Cardiac fibroblast (primary cell): ENCODE measurements at places on chromosomes 12 and 14.

- DNase-seq: peak; percentile 22
These were observed 1.4 kb downstream of the PLXNC1 start for GRCh38 chr12:94149781-94150239.

DNA sequence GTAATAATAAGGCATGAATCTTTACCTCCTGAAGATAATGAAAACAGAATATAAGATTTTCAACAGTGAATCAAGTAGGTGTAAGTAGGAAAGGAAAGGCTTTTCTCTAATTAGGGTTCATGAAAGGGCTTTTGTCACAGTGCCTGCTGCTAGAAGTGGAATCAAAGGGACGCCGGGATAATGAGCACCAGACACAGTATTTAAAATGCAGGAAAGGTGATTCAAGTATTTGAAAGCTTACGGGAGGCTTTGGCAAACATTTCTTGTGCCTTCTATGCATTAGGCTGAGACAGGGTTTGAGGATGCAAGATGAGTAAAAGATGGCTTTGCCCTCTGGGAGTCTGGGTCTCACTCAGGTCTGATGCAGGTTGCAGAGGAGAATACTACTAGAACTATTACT, 70.5 kb upstream of the ANO4 start:
- no peak for DNase-seq

- peak; percentile 25 for DNase-seq
These were observed 18.0 kb upstream of the DYRK2 start for GRCh38 chr12:67630373-67631088.

GRCh38 chr12:52204095-52204930, 12.5 kb upstream of the KRT80 start:
- DNase-seq: no peak

DNA sequence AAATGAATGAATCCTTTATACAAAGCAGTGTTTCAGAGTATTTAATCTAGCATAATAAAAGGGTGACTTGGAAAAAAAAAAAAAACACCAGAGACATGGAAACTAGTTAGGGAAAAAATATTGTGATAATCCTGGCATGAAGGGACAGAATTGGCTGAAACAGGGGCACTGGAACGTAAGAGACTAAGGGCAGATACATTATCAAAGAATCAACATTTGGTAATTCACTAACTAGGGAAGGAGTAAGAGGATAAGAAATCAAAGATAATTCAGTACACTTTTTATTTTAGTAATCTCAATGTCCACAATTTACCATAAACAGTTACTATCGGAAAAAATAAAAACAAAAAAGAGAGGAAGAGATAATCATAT, 18.2 kb downstream of the PYM1 start:
- no peak for DNase-seq

DNA sequence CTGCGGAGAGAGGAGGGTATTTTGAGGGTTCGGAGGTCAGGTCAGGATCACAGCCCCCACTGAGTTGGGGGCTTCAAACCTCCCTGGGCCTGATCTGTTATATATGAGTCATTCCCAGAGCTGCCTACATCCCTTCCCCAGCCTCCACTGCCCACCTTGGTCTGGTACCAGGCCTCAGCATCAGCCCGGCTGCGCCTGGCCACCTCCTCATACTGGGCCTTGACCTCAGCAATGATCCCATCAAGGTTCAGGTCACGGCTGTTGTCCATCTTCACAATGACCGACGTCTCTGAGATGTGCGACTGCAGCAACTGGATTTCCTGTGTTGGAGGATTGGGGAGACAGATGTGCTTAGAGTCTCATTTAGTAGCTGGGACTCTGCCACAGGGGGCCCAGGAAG, 4.2 kb downstream of the KRT84 start:
- DNase-seq: no peak

DNA sequence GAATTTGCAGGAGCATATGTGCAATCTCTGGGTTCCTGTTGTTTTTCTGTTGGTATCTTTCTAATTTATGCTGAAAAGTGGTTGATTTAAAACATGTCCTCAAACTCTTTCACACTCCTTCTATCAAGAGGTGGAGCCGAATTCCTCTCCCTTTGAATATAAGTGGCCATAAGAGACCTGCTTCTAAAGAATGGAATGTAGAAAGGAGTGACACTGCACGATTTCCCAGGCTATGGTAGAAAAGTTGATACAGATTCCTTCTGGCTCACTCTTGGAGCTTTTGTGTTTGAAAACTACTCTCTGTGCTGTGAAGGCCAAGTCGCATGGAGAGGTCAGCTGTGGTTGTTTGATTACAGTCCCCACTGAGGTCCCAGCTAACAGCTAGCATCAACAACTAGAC, 613.2 kb downstream of the ETNK1 start:
- DNase-seq: no peak

DNA sequence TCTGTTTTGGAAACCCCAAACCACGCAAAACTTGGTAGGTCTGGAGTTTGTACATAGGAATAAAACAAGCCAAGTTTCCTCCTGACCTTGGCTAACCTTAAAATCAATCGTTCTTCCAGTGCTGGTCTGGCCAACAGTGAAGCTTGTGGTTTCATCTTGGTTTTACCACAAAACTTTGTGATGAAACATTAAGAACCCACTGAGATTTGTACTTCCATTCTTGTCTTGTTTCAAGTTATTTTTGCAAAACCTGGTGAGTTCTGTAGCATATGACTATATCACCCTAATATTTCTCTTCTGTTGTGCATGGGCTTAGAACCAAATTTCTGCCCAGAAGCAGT, 26.4 kb downstream of the SIX1 start:
- peak; percentile 53 for DNase-seq

DNA sequence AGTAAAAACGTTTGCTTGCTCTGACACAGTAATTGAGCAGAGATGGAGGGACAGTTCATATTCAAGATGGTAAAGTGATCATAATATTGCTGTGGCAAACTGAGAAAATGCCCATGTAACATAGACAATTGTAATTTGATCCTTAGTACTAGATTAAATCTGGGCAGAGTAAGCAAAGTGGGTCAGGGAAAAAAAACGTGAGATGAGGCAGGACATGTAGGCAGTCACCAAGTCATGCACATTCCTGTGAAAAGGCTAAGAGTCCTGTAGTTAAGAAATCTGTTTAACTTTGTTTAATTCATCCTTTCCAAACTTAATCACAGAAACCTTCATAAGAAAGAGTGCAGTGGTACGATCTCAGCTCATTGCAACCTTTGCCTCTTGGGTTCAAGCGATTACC, 16.1 kb downstream of the BTBD7 start:
- DNase-seq: no peak

GRCh38 chr12:104909761-104910160, 48.3 kb downstream of the SLC41A2 start:
- peak; percentile 67 for DNase-seq

GRCh38 chr12:28811457-28811856, 337.6 kb upstream of the FAR2 start:
- no peak for DNase-seq

- peak; percentile 17 for DNase-seq
These were observed 17.5 kb downstream of the DYRK4 start for GRCh38 chr12:4579305-4580102.

- no peak for DNase-seq
These were observed 158.7 kb downstream of the SLC35F4 start for GRCh38 chr14:57707219-57707618.

DNA sequence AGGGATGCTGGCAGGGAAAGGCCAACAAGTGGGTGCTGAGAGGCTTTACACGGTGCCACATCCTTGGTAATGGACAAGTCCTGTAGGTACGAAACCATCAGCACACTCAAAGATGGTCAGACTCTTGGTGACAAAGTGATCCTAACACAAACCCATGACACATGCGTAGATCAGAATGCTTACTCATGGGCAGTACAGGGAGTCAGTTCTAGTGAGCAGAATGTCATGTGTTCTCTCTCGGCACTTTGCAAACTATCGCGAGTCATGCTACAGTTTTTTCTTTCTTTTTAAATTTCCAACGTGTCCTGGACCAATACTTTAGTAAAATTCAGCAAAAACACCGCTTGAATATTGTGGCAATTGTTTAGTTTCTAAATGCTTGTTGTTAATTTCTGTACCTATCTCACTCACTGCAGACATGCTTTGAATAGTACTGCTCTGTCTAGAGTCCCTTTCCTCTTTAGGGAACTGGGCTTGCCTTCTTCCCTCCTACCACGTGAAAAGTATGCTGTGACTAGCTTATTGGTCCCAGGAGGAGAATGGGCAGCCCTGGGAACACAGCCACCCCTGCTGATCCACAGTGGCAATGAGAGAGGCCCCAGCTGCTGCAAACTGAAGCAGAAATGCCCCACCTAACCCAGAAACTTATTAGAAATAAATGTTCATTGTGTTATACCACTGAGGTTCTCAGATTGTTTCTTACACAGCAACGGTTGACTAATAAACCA, 62.4 kb downstream of the UBR7 start:
- peak; percentile 85 for DNase-seq

DNA sequence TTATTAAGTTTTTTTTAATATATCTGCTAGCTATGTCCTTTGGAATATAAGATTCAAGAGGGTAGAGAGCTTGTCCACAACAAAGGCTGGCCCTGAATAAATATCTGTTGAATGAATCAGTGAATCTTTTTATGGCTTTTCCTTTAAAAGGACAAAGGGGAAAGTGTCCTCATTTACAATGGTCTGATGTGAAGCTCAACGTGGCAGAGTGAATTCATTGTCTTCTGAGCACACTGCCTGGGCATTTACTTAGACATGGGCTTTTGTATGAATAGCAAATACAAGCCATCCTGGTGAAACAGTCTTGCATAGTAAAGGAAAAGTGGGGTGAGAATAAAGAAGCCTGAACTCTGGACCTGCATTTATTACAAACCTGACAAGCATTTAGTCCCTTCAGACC, 201.2 kb downstream of the NELL2 start:
- no peak for DNase-seq

DNA sequence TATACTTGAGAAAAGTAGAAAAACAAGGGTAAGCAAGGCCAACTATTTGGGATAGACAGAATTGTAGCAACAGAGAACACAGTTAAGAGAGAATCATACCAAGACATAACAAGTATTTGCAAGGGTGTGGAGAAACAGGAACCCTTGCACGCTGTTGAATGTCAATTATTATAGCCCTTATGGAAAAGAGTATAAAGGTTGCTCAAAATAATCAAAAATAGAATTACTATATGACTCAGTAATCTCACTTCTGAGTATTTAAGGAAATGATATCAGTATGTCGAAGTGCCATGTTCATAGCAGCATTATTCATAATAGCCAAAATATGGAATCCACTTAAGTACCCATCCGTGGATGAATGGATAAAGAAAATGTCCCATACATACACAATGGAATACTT, 193.3 kb downstream of the PHLDA1 start:
- DNase-seq: no peak

DNA sequence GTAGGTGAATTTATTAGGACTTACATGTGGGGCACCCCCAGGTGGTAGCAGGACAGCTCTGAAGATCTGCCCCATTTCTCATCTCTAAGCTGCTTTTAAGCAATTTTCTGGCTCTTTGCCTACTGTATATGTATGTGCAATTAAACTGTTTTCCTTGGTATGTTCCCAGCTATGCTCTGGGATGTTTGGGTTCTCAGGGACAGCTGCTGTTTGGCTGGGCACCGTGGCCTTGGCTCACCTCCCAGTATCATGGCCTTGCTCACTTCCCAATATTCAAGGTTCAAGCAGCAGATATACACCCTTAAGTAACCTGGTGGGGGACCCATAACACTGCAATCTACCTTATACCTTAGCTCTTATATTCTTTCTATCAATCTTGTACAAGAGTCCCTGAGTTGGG, 53.7 kb upstream of the KITLG start:
- no peak for DNase-seq

DNA sequence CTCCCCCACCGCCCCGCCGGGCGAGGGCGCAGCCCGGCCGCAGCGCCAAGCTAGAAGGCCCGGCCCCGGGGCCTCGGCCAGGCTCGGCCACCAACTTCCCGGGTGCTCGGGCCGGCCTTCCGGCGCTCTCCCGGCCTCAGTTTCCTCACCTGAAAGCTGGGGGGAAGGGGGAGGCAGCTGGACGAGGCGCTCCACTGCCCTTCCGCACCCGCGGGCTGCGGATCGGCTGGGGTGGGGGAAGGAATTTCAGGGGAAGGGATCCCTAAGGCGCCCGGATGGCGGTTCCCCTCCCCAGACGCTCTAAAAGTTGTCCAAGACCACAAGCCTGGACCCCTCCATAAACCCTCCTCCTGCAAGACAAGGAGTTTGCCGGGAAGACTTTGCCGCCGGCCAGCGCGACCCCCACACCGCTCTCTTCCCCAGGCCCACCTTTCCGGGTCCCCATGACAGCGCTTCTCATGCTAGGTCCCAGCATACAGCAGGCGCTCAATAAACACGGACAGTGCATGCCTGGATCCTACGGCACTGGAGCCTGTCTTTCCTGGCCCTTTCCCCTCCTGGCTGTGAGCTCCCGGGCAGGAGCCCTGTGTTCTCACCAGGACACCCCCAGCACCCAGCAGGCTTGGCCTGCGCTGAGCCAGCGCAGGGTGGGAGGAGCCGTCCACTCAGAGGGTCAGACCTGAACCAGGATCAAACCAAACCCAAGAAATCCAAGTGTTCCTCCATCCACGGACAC, 18.1 kb downstream of the BEGAIN start:
- no peak for DNase-seq

- peak; percentile 65 for DNase-seq
These were observed 24.1 kb downstream of the DMAC2L start for GRCh38 chr14:50335989-50336824.

DNA sequence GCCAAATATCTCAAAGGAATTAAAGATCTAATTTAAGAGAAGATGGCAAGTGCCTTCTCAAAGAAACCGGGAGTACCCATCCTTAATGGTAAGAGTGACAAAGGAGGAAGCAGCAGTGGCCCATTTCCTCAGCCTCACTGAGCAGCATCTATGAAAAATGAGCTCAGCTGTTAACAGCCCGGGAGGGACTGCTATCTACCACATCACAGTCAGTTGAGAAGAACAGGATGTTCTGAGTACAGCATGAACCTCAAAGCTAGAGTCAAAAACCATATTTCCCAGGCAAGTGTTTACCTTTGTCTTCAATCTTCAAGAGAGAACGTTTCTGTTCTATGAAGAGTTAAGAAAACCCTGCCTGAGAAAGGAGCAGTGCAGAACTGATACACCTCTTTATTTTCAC, 115.0 kb downstream of the BTG1 start:
- peak; percentile 76 for DNase-seq

DNA sequence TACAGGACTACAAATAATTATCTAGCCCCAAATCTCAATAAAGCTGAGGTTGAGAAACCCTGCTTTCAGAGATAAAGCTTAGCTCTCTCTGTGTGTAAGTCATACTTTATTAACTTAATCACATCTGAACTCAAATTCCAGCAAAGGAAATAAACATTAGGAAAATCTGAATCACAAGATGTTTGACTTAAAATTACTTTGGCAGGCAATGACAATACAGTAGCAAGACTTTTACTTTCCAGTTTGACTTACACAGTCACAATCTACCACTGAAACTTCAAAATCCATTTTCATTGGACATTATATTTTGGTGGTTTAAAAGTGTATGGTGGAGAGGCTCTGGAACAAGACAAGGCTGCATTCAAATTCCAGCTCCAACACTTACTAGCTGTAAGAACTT, 11.4 kb downstream of the TMEM116 start:
- DNase-seq: no peak

- DNase-seq: no peak
These were observed 20.8 kb downstream of the PHETA1 start for GRCh38 chr12:111347891-111348644.
